ENCODE measurements at places on chromosomes 16 and 17.
A peak's percentile ranks its signal among the peaks of the same experiment; 100 is the strongest.

DNA sequence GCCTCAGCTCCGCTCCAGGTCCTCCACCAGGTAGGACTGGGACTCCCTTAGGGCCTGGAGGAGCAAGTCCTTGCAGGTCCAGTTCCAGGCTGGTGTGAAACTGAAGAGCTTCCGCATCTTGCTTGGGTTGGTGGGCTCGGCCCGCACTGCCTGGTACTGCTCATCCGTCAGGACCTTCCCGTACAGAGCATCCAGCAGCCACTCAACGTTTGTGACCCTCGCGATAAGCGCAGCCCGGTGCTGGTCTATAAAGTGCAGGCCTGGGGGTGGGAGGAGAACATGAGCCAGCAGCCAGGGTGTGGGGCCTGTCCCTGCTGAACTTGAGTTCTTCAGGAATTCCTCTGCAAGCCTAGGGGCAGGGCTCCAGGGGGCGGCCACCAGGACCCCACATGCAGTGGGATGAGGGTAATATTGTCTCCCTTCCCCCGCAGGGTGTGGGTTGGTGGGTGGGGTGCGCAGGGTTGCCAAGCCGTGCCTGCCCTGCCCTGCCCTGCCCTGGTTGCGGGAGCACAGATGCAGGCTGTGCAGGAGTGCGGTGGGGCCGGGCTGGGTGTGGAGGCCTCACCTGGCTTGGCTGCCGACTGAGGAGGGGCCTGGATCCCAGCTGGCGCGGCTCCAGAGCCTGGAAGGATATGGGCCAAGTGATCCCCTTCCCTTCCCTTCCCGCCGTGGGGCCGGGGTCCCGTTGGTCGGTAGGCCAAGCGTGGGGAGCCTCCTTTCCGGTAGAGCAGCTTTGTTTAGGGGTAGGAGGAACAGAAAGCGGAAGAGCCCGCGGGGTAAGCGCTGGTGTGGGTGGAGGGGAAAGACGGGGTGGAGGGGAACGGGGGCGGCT, 762 bp downstream of the PYCARD start:
- no peak for DNase-seq

DNA sequence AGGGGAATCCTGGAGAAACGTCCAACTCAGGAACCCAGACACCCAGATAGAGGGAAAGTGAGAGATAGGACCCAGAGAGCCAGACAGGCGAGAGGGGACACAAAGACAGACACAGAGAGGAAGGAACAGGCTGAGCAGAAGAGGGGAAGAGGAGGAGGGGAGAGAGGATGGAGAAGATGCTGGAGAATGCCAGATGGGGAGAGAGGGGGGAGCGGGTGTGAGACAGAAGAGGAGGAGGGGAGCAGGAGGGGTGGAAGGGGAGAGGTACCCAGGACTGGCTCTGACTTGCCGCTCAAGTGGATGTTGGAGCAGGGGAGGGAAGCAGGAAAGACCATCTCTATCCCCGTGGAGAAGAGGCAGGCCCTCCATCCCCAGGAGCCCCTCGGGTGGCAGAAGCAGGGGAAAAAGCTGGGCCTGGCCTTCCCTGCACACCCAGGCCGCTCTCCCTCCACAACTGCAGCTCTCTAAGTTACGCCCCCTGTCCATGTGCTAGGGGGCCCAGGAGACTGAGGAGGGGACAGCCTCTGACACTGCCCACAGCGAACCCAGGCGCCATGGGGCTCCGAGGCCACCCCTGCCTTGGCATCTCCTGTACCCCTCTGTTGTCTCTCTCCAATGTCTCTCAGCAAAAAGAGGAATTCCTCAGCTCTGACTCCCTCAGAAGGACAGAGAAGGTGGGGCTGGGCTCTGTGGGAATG, 4.8 kb downstream of the PPP1R9B start:
- no peak for DNase-seq

DNA sequence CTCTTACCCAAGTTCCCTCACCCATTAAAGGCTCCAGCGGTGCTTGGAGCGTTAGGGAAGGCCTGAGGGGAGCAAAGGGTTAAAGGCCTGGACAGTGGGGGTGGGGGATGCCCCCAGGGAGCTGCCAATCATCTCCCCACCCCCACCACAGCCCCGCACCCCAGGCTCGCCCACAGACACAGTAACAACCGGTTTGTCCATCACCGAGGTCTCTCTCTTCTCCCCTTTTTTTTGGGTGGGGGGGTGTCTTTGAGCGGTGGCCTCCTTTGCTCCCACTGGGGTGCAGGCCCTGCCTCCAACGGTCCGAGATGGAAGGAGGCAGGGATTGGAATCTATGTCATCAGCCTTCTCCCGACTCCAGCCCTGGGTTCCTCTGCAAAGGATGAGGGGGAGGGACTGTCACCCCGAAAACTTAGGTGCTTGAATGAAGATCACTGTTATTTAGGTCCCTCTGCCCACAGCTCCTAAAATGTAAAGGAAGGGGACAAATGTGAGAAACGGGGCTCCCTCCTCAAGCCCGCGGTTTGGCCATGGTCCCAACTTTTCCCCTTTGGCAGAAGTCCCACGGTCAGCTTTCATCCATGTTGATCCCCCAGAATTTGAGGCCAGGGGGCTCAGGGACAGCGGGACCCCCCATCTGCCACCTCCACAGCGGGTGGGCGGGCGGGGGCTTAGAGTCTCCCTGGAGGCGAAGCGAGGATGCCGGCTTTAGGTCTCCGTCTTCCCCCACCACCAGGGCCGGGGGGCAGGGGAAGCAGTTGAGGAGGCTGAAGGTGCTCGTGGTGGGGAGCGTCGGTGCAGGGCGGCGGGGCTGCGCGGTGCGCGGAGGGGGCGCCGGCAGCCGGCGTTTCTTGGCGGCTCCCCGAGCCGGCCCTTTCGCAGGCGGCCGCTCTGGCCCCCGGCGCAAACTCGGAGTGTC, 1.7 kb downstream of the EPOP start:
- DNase-seq = no peak

DNA sequence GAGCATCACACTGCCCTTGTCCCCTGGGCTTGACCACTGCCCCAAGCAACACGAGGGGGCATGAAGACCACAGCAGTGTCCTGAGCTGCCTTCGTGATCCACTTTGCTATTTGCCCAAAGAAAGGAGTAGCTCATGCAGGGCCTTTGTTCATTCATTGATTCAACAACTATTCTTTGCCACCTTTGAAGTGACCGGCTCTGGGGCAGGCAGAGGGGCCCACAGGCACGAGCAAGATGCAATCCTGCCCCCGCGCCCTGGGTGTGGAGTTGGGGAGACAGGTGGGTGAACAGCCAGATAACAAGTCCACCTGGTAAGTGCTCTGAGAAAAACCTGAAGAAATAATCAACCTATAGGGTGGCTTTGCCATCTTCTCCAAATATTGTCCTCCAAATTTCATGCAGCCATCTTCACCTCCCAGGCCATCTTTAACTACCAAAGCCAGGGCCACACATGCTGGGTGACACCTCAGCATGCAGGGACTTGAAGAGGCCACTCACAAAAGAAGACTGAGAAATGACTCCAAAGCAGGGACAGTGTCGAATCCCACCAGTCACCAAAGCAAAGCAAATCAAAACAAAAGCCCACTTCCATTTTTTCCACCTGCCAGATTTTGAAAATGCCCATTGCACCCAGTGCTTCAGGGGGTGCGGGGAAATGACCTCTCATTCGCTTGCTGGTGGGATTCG, 18.2 kb upstream of the RBFOX3 start:
- no peak for DNase-seq

DNA sequence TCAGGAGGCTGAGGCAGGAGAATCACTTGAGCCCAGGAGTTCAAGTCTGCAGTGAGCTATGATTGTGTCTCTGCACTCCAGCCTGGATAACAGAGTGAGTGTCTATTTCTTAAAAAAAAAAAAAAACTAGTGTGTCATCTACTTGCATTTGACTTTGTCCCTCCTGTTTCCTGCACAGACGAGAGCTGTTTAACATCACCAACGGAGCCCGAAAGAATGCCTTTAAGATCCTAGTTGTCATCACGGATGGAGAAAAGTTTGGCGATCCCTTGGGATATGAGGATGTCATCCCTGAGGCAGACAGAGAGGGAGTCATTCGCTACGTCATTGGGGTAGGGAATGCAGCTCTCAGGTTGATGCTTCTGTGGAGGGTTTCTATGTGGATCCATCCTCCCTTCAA, 13.4 kb downstream of the ITGAM start:
- no peak for DNase-seq

DNA sequence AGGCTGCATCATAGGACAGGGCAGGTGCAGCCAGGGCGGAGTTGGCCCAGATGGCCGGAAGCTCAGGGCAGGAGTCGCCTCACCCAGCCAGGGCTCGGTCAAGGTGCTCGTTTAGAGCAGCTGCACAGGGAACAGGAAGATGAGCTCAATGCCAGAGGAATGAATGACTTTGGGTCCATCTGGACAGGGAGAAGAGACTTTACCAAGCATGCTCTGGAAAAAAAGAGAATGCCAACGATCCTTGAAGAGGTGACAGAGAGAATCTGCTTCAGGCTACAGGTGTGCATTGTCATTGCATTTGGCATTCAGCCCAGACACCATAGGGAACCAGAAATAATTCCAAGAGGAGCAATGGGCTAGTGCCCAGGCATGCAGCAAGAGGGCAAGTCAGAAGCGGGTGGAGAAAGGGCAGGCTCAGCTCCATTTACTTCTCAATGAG, 6.7 kb upstream of the MPP3 start:
- no peak for DNase-seq

DNA sequence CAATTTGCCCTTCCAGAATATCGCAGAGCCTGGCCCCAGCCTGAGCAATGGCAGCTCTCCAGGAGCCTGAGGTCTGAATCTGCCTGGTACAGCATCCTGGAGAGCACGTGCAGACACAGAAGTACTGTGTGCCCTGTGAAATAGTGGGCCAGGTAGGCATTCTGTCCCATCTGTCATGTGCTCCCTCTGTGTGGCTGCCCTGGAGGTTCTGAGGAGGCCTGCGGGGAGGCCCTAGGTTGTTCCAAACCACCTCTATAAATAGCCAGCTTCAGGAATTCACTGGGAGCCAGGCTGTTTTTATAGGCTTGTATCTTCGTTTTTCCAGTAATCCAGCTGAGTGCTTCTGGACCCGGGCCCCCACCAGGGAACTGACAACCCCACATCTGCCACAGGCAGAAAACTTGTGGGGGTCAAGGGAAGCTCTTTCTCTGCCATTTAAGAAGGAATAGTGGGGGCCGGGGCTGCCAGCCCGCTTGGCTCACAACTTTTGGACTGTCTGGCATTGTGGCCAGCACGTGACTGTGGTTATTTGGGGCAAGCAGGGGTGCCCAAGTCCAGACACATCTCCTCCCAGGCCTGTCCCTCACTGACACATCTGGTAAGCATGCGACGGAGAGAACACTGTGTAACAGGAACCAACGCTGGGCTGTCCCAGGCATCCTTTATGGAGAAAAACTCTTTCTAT, 356.3 kb upstream of the TNRC6C start:
- peak; percentile 53 for DNase-seq

DNA sequence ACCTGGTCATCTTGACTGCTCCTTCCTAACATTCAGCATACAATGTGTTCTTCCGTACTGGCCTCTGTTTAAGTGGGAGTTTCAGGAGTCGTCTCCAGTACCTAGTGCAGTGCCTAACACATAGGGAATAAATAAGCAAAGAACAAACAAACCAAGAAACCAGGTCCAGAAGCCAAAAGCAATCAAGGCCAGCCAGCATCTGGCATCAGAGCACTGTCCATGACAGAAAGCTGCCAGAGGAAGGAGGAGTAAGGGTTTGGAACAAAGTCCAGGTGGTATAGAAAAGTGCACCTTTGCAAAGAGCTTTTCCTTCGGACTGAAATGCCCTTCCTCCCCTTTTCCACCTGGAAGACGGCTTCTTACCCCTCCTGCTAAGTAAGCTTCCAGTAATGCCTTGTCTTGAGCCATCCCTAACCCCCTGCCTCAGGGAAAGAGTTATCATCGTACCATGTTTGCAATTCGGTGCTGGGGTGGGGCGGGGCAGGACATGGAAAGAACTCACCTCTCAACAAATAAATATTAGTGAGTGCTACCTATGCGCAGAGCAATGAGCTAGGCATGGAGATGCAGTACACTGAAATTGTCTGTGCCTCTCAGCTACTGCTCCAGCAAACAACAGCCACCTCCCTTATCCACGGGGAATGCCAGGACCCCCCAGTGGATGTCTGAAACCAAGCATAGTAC, 47.6 kb downstream of the C17orf67 start:
- DNase-seq = no peak

DNA sequence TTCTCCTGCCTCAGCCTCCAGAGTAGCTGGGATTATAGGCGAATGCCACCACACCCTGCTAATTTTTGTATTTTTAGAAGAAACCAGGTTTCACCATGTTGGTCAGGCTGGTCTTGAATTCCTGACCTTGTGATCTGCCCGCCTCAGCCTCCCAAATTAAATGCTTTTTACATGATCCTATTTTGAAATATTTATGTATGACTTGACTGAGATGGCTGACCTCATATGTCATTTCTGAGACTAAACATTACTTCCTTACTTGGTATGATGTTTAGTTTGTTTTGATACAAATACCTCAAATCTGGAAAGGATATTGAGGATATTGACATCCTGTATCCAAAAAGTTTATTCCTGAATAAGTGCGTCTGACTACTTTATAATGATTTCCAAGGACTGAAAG, 11.9 kb downstream of the CALCOCO2 start:
- no peak for DNase-seq

GRCh38 chr17:47315451-47316266, 8.1 kb upstream of the EFCAB13 start:
- peak; percentile 85 for DNase-seq

DNA sequence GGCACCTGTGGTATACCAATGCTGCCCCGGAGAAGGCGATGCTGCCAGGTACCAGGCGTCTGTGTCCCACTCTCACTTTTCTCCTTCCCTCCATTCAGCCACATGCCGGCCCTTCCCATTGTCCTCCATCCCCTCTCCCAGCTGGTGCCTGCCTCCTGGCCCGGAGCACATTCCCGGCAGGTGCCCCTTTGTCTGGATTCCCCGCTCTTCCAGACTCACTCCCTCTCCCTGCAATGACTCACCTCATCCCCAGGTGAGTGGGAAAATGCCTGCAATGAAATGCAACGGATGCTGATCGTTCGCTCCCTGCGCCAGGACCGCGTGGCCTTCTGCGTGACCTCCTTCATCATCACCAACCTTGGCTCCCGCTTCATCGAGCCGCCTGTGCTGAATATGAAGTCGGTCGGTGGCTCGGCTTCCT, 10.4 kb upstream of the KDM6B start:
- no peak for DNase-seq

DNA sequence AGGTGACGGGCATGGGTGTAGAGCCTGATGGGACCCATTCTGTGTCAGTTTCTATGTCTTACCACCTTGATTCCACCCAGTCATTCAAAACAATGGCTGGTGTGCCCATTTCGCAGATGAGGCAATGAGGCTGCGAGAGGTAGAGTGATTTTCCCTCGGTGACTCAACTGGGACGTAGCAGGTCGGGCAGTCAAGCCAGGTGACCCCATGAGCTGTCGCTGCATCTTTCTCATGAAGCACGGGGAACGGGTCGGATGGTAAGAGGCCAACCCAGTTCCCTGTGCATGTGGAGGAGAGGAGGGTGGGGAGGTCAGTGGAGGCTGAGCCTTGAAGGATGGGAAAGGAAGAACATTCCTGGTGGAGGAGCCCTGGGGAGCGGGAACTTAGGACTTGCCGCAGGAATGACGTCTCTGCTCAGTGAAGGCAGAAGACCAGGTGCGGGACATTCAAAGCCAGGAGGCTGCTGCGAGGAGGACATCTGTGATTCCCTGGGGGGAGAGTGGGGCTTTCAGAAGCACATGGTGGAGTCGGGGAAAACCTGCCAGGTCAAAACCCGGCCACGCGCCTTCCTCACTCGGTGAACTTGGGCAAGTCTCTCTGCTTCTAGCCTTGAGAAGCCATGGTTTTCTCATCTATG, 1.1 kb downstream of the IL21R start:
- no peak for DNase-seq

GRCh38 chr17:26962255-26963162, 331.4 kb upstream of the WSB1 start:
- DNase-seq = no peak

GRCh38 chr16:53692146-53692545, 11.5 kb downstream of the RPGRIP1L start:
- no peak for DNase-seq

- no peak for DNase-seq
These were observed 26.5 kb downstream of the SREBF1 start for GRCh38 chr17:17810084-17810894.

Measured in astrocyte (in vitro differentiated cells and primary cell).